ENCODE measurements at places on chromosomes 1 and 21. TPM values are rescaled to one million over a fixed set of nuclear protein-coding genes. Genes with fewer than 3 reads are reported as not detected.

The MAP10 gene
- total RNA-seq, result 3.5 TPM

DNA sequence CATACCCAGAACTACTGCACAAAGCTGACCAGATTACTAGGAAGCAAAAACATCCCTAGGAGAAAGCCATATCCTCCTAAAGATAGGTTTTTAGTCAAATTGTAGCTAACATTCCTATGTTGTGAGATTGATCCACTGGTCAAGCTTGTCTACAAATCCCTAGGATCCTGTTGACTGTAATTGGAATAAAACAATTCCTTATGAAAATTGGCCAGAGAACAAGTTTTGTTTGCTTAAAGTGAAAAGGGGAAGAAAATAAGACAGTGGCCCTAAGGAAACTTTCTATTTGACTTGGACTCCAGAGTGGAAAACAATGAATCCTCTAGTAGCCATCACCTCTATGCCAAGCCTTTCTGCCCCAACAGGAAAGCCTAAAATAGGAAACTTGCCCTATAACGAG, 645.2 kb upstream of the USP24 start:
- DNase-seq, result no peak
- no peaks in the 10 kb centered on the region for H3K36me3 ChIP-seq
- no peak overlapping the region for H3K4me3 ChIP-seq
- H3K27ac ChIP-seq, result no peak overlapping the region
- H3K27me3 ChIP-seq, result no peaks in the 10 kb centered on the region
- H3K4me1 ChIP-seq, result peaks cover 9% of the 10 kb centered on the region

DNA sequence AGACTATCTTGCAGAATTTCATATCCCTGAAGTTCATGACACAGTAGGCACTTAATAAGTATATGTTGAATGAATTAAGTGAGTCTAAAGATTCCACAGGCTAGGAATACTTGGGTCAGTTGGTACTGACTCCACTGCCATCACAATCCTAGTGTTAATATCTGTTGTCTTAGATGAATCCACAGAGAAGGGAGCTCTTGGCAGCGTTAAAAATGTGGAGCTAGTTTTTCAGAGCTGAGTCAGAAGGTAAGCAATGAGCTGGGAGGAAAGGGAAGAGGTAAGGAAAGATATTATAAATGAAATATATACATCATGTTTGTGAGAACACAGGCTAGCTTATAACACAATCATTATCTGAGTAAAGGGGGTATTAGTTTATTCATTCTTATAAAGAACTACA, 21.8 kb upstream of the GORAB start:
- no peaks in the 10 kb centered on the region for H3K36me3 ChIP-seq
- H3K4me1 ChIP-seq, result no peaks in the 10 kb centered on the region
- H3K4me3 ChIP-seq, result no peak overlapping the region
- DNase-seq, result no peak
- H3K27me3 ChIP-seq, result no peaks in the 10 kb centered on the region

DNA sequence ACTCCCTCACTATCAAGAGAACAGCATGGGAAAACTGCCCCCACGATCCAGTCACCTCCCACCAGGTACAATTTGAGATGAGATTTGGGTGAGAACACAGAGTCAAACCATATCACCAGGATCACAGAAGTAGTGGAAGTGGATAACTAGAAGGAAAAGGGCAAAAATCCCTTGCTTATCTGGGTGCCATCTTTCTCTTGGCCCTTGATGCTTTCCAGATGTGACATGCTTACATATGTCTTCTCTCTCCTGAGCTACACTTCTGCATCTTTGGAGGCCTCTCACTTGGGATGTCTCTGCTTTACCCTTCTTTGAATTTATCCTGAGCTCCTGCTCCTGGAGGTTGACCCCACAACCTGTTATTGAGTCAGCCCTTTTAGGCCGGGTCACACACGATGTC, 57.6 kb upstream of the APOBEC4 start:
- H3K27ac ChIP-seq, result peak overlapping the region; percentile 37
- no peaks in the 10 kb centered on the region for H3K4me1 ChIP-seq
- H3K4me3 ChIP-seq, result no peak overlapping the region
- no peaks in the 10 kb centered on the region for H3K36me3 ChIP-seq

DNA sequence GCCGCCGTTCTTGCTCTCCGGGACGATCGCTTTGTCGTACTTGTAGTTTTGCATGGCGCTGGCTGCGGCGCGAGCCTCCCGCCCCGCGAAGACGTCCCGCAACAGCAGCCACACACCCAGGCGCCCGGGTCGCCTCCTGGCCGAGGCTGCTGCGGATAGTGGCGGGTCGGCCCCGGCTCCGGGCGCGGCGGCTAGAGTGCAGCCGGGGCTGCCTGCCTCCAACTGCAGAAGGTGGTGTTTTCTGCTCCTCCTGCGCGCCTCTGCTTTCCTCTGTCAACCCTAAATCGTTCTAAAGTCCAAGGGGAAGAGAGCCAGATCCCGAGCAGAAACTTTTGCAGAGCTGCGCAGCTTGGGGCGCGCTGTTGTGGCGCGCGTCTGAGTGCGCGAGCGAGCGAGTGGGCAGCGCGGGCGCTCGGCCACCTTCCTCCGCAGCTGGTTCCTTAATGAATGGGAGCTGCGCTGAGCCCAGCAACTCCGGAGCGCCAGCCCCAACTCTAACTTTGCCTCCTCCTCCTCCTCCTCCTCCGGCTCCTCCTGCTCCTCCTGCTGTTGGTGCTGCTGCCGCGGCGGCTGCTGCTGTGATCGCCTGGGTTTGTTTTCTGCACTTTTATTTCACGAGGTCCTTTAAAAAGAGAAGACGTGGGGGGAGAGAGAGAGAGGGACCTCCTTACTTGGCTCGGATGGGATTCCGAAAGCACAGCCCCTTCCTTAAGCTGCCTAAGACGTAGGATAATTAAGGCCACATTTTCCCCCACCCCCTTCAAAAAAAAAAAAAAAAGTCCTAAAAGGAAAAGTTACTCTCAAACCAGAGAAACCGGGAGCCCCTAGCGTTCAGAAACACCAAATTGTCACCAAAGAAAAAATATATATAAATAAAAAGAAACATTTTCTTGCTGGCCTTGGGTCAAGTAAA, at the start of gene PLPP3:
Gene PLPP3 (minus strand): TSS at position 601 of the 913 bp plus-strand sequence. CDS start 547 bp downstream, at position 54.
- DNase-seq, result peak; percentile 91
- H3K36me3 ChIP-seq, result no peaks in the 10 kb centered on the region
- peak within 1 kb of the TSS; percentile 95 for H3K27ac ChIP-seq

The ASCL5 gene
- total RNA-seq, result not detected

The CHRM3 gene
- 0.13 TPM for total RNA-seq

The WDR64 gene
- total RNA-seq, result not detected

The C4BPB gene
- 0.20 TPM for total RNA-seq

The CBR3 gene
- 2.1 TPM for total RNA-seq

The RAB3B gene
- total RNA-seq, result 0.11 TPM

The NPL gene
- total RNA-seq, result 4.9 TPM

- peaks cover 6% of the 10 kb centered on the region for H3K27me3 ChIP-seq
- DNase-seq, result no peak
- H3K4me3 ChIP-seq, result no peak overlapping the region
- peaks cover 11% of the 10 kb centered on the region for H3K4me1 ChIP-seq
- H3K36me3 ChIP-seq, result no peaks in the 10 kb centered on the region
These were observed 4.1 kb upstream of the CHD5 start for GRCh38 chr1:6184083-6184783.
